Vagina (tissue), 2 donors: ENCODE measurements at places on chromosomes 2 and 18. TPM values are rescaled to one million over a fixed set of nuclear protein-coding genes. Genes with fewer than 3 reads are reported as not detected.

- no peak overlapping the region for H3K4me3 ChIP-seq
- no peak overlapping the region for H3K27ac ChIP-seq
- H3K27me3 ChIP-seq, result no peaks in the 10 kb centered on the region
Observed at GRCh38 chr2:165820296-165820695, 26.2 kb upstream of the GALNT3 start.

DNA sequence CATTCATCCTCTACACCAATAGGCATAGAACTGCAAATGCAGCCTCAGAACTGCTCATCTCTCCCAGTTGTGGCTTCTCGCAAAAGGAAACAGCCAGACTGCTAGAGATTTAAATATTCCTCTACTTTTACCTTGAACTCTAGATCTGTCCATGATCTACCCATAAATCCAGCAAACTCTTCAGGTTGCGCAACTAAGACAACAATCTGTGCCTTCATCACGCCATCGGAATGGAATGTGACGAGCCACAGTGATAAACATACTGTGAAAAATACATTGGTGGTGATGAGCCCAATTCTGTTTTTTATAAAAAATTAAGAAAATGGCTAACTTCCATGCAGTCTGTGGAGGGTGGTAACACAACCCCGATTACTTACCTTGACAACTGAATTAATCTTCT, 626.7 kb downstream of the LRRTM4 start:
- no peak overlapping the region for H3K4me3 ChIP-seq
- no peaks in the 10 kb centered on the region for H3K27me3 ChIP-seq
- no peak overlapping the region for H3K27ac ChIP-seq

The IL1RL2 gene
- 5.2 TPM for total RNA-seq

- no peak overlapping the region for H3K4me3 ChIP-seq
- no peaks in the 10 kb centered on the region for H3K4me1 ChIP-seq
- no peaks in the 10 kb centered on the region for H3K36me3 ChIP-seq
Observed at GRCh38 chr2:129502781-129503180, 476.7 kb upstream of the RAB6C start.

- H3K27me3 ChIP-seq, result no peaks in the 10 kb centered on the region
- no peak overlapping the region for H3K27ac ChIP-seq
- no peaks in the 10 kb centered on the region for H3K4me1 ChIP-seq
- no peaks in the 10 kb centered on the region for H3K36me3 ChIP-seq
- no peak overlapping the region for H3K4me3 ChIP-seq
Observed at GRCh38 chr18:73597832-73598615, 549.6 kb downstream of the FBXO15 start.

DNA sequence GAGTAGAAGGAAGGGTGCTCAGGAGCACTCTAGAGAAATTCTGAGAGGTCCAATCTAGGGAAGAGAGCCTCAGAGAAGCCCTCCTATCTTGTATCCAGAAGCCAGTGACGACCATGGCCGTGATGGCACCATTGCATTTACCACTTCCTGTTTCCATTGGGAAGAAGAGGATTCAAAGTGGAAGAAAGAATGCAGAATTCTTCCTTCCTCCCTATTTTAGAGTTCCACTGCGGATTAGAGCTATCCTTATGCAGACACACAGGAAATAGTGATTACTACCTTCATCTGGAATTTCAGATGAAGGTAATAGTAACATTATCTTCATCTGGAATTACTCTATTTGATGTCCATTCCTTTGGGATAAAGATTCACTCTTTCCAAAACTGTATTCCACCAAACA, 45.6 kb upstream of the PCBP1 start:
- no peaks in the 10 kb centered on the region for H3K27me3 ChIP-seq
- DNase-seq, result no peak
- peaks cover 9% of the 10 kb centered on the region for H3K36me3 ChIP-seq
- H3K27ac ChIP-seq, result no peak overlapping the region
- H3K4me3 ChIP-seq, result no peak overlapping the region

The DSG1 gene
- 122 TPM for total RNA-seq

DNA sequence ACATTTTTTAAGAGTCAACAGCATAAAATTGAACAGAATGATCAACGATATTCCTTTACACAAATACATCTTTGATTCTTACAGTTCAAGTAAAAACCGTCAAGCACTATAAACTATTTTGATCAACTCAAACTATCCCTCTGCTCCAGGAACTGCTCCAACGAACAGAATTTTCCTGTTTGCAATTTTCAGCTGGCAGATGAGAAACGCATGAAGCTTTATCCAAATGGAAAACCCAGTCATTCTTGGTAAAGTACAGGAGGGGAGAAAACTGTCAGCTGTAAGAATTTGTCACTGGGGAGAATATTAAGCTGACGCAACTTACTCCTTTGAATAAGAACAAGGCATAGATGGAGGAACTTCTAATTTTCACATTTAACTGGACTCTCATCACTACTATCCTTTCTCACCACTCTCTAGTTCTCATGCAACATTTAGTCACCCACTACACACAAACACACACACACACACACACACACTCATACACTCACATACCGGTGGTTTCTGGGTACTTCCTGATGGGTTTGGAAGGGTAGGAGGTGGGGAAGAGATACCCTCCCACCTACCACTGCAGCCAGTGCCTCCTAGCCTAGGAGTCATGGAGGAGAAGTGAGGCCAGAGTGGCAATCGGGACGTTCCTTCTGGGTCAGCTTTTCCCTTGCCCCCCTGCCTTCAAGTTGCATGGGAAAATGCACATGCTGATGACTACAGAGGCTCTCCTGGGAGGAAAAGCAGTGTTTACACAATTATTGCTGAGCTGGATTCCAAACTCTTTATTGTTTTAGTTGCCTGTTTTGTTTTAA, 54.0 kb upstream of the SPATS2L start:
- no peaks in the 10 kb centered on the region for H3K36me3 ChIP-seq
- H3K4me3 ChIP-seq, result no peak overlapping the region

DNA sequence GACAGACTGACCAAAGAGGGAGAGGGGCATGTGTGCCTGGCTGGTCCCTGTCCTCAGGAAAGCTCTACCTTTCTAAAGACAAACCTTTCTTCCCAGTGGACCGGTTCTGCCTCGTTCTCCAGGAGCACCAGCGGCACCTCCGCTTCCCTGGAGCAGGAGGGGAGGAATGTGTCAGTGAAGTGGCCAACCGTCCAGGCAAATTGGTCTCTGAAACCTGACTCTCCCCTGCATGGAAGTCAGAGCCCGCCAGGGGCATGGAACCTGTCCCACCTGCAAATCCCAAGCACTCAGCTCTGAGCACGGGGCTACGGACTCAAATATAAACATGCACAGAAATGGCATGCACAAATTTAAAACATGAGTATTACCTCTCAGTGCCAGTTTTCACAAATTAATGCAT, 62.9 kb downstream of the COL6A3 start:
- H3K36me3 ChIP-seq, result peaks cover 19% of the 10 kb centered on the region
- H3K27me3 ChIP-seq, result no peaks in the 10 kb centered on the region
- H3K4me3 ChIP-seq, result no peak overlapping the region
- peak; percentile 67 for DNase-seq

GRCh38 chr2:171160956-171161740, 455 bp upstream of the TLK1 start:
- peak overlapping the region; percentile 85 for H3K4me3 ChIP-seq
- no peak for DNase-seq
- no peaks in the 10 kb centered on the region for H3K27me3 ChIP-seq

- H3K36me3 ChIP-seq, result no peaks in the 10 kb centered on the region
- H3K4me1 ChIP-seq, result peaks cover 19% of the 10 kb centered on the region
- no peak overlapping the region for H3K27ac ChIP-seq
- DNase-seq, result no peak
- no peaks in the 10 kb centered on the region for H3K27me3 ChIP-seq
- no peak overlapping the region for H3K4me3 ChIP-seq
Observed at GRCh38 chr2:71608034-71608433, 154.7 kb downstream of the DYSF start.

- H3K27ac ChIP-seq, result no peak overlapping the region
- no peak overlapping the region for H3K4me3 ChIP-seq
- H3K27me3 ChIP-seq, result no peaks in the 10 kb centered on the region
- no peaks in the 10 kb centered on the region for H3K4me1 ChIP-seq
- DNase-seq, result no peak
- H3K36me3 ChIP-seq, result no peaks in the 10 kb centered on the region
Observed at GRCh38 chr18:64238076-64238475, 89.2 kb upstream of the LINC00305 start.

The DOCK10 gene
- 9.8 TPM for total RNA-seq

GRCh38 chr2:101534149-101534611, 59.3 kb upstream of the RFX8 start:
- DNase-seq, result no peak
- no peak overlapping the region for H3K4me3 ChIP-seq
- no peak overlapping the region for H3K27ac ChIP-seq
- no peaks in the 10 kb centered on the region for H3K4me1 ChIP-seq
- H3K36me3 ChIP-seq, result no peaks in the 10 kb centered on the region
- no peaks in the 10 kb centered on the region for H3K27me3 ChIP-seq

DNA sequence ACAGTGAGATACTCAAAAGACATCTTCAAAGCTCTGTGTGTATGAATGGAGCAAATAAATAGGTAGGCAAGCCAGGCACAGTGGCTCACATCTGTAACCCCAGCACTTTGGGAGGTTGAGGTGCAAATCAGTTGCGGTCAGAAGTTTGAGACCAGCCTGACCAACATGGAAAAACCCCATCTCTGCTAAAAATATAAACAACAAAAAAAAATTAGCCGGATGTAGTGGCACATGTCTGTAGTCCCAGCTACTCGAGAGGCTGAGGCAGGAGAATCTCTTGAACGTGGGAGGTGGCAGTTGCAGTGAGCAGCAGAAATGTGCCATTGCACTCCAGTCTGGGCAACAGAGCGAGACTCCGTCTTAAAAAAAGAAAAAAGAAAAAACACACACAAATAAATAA, 945.1 kb upstream of the PIK3C3 start:
- H3K4me1 ChIP-seq, result no peaks in the 10 kb centered on the region
- no peak overlapping the region for H3K27ac ChIP-seq
- DNase-seq, result no peak
- no peaks in the 10 kb centered on the region for H3K36me3 ChIP-seq
- no peaks in the 10 kb centered on the region for H3K27me3 ChIP-seq

The CHRND gene
- total RNA-seq, result not detected
